CD4-positive, alpha-beta T cell treated with Interleukin-15 for 4 hours (primary cell): ENCODE measurements at places on chromosomes 3 and 15.

GRCh38 chr3:119418641-119419040, 44.8 kb downstream of the TMEM39A start:
- DNase-seq = no peak

- no peak for DNase-seq
These were observed 101.4 kb downstream of the RYK start for GRCh38 chr3:134149286-134149685.

DNA sequence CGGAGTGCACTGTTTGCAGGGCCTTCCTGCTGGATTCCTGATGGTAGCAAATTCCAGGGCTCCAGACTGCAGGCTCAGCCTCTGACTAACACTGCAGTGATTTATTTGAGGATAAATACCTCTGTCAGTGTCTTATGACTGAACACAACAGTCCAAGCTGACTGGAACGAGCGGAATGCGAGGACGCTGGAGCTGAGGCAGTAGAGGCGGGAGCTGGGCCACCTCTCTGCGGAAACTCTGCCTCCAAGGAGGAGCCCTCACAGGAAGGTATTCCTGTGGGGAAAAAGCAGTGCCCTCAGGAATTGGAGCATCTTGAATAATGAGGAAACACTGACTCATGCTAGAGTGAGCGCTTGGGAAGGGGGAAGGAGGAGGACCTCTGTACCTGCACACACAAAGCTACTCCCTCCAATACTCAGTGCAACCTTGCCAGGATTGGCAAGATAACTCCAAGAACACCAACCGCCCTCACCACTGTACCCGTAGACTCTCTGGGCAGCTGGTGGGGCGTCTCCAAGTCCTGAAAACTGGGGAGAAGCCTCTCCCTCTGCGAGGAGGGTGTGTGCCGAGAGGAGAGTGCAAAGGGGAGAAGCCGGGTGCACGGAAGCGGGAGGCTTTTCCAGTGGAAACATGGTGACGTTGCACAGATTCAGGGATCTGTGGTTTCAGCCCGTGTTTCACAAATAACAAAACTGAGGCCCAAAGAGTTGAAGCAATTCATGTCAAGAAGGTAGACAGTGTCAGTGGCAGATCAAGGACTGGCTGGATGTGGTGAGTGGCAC, 43.0 kb downstream of the VGLL4 start:
- no peak for DNase-seq

DNA sequence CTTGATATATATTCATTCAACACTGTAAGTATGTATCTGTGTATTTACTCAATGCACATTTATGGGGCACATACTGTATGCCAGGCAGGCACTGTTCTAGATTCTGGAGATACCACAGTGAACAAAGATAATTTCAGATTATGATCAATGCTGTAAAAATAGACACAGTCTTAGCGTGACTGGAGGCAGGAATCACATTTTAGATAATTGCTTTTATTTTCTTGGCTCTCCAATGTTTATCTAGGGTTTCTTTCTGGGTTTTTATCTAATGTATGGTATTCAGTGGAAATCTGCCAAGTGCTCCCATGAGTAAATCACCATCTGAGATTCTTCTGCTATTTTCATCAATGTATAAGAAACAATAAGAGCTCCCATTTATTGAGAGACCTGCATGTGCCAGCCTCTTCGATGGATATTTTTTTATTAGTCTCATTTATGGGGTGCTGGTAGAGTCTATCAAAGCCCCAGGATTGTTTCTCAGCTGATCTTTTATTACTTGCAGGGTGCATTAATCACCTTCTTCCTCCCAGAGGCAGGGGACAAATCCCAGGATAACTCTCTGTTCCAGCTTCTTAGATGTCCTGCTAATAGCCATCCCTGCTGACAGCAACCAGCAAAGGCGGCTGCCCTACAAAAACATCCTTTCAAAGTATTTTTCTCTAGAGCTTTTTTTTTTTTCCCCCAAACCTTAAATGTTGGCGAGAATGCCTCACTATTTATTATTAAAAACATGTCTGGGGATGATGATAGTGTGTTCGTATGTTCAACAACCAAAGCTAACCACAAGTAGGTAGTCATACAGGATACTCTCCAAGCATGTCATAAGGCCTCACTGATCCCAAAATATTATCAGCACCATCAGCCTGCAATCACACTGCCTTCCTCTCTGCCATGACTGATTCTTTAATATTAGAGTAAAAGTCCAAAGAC, 331.0 kb upstream of the RASGRP1 start:
- no peak for DNase-seq

DNA sequence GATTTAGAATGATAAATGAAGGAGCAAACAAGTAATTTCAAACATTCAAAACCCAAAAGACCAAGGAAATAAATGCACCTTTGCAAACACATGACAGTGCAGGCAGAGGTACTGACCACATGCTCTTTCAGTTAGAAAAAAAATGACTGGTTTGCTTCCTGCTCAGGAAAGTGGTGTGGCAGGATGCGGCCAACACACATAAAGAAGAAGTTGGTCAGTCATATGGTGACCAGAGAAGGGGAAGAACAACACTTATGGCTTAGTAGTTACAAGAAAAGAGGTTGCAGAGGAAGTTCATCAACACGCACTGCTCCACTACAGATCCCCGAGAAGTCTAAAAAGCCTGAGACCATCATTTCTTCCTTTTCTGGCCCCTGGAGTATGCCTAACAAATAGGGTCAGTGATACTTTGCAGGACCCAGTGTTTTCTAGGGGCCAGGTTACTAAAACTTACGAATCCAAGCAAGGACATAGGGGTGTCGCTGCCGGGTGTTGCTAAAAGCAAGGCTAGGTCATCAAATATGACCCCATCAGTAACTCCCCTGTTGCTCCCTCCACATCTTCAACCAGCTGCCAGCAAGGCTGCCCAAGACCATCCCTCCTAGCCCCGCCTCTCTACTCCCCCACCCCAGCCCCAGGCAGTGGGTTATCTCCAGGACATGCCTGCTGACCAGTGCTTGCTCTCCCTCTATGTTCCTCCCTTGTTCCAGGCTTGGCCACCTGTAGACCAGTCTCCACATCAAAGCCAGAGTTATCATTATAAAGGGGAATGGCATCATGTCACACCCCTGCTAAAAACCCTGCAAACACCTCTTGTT, 11.2 kb downstream of the ATP8B4 start:
- DNase-seq = no peak

- DNase-seq = no peak
These were observed 167.4 kb upstream of the CTDSPL start for GRCh38 chr3:37694284-37694675.
